Endothelial cell (in vitro differentiated cells): ENCODE measurements at places on chromosomes 2 and 18.
A peak's percentile ranks its signal among the peaks of the same experiment; 100 is the strongest.

GRCh38 chr2:72041638-72042111, 106.0 kb downstream of the CYP26B1 start:
- H3K36me3 ChIP-seq, result no peaks in the 10 kb centered on the region
- H3K27me3 ChIP-seq, result peaks cover 5% of the 10 kb centered on the region
- no peak overlapping the region for H3K4me3 ChIP-seq
- DNase-seq, result no peak
- H3K27ac ChIP-seq, result no peak overlapping the region

- H3K27ac ChIP-seq, result no peak overlapping the region
- no peak for DNase-seq
- H3K36me3 ChIP-seq, result no peaks in the 10 kb centered on the region
- H3K4me3 ChIP-seq, result no peak overlapping the region
Measured at GRCh38 chr2:176493226-176493825, 224.1 kb downstream of the MTX2 start.

DNA sequence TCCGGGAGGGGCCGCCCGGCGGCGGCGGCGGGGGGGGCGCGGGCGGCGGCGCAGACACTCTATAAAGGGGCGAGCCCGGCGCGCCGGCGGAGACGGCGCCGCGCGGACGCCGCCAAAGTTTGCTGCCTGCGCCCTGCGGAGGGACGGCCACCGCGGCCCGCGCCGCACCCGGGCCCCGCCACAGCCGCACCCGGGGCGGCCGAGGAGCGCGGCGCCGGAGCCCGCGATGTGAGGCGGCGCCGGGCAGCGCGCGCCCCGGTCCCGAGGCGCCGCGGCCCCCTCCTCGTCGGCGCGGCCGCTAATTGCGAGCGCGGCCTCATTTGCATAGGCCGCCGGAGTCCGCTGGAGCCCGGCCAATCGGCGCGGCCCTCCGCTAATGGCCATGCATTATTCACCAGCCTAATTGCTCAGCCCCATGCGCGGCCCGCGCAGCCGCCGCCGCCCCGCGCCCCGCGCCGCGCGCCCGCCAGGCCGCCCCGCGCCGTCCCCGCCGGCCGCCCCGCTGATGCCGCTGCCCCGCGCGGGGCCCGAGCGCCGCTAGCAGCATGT, at the start of gene SALL3:
TSS of gene SALL3 (plus strand) at position 89 of the 549 bp plus-strand sequence. CDS start at position 546, 457 bp downstream.
- H3K27me3 ChIP-seq, result peaks cover 39% of the 10 kb centered on the region
- peaks cover 4% of the 10 kb centered on the region for H3K36me3 ChIP-seq

DNA sequence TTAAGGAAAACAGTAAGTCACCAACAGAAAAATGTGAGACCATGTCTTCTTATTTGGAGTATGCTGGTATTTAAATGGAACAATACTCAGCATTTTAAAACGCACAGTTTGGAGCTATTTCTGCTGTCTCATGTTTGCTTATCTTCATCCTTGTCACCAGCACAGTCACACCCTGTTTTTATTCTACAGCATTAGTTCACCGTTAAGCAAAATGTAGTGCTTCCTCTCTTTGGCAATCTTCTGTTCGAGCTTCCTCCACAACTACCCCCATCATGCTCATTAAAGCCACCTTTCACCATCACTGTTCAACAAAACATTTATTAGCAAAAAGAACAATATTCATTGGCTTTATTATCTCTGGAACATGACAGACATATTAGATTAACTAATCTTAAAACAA, 64.0 kb downstream of the SLC40A1 start:
- peaks cover 5% of the 10 kb centered on the region for H3K27me3 ChIP-seq
- DNase-seq, result no peak
- H3K27ac ChIP-seq, result peak overlapping the region; percentile 65
- H3K4me1 ChIP-seq, result peaks cover 17% of the 10 kb centered on the region

DNA sequence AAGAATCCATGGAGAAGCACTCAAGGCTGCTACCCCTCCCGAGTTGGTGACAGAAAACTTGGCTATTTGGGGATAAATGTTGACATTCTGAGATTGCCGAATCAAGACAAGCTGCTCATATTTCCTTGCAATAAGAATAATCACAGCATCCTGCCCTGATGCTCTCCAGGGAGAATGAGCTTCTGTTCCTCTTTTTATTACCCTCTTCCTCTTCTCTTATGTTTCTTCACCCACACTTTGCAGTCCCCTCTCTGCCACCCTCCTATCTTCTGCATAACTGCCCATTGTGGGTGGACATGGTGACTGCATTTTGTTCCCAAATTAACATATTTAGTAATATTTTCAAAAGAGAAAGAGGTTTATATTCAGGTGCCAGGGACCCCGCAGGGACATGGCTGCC, 11.9 kb upstream of the MSGN1 start:
- H3K27me3 ChIP-seq, result peaks cover 2% of the 10 kb centered on the region
- DNase-seq, result no peak
- H3K4me3 ChIP-seq, result no peak overlapping the region
- H3K36me3 ChIP-seq, result no peaks in the 10 kb centered on the region

DNA sequence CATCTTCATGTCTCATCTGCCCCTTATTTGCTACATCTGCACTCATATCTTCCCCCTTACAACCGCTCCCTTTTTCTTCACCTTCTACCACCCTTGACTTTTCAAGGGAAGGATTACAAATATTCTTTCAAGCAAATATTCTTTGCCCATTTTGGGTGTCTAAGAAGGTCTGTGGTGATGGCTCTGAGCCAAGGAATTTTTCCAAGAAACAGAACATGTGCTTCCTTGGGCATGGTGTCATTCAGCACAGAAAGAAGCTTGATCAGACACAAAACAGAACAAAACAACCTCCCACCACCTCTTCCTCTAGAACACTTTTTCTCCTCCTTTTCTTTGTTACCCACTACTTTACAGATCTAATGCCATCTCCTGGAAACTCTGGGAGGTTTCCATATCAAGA, 313.7 kb downstream of the SATB2 start:
- DNase-seq, result no peak
- no peak overlapping the region for H3K4me3 ChIP-seq
- no peaks in the 10 kb centered on the region for H3K36me3 ChIP-seq

GRCh38 chr2:25920336-25920735, 42.0 kb upstream of the ASXL2 start:
- no peak for DNase-seq
- no peak overlapping the region for H3K4me3 ChIP-seq
- H3K4me1 ChIP-seq, result no peaks in the 10 kb centered on the region
- no peaks in the 10 kb centered on the region for H3K36me3 ChIP-seq

GRCh38 chr2:132837769-132838168, 167.8 kb upstream of the LYPD1 start:
- no peaks in the 10 kb centered on the region for H3K4me1 ChIP-seq
- H3K27ac ChIP-seq, result no peak overlapping the region
- DNase-seq, result no peak
- no peaks in the 10 kb centered on the region for H3K27me3 ChIP-seq
- H3K36me3 ChIP-seq, result no peaks in the 10 kb centered on the region
- no peak overlapping the region for H3K4me3 ChIP-seq

GRCh38 chr2:226030788-226031646, 631.5 kb downstream of the NYAP2 start:
- H3K27me3 ChIP-seq, result peaks cover 1% of the 10 kb centered on the region
- DNase-seq, result peak; percentile 70
- H3K4me3 ChIP-seq, result peak overlapping the region; percentile 88
- peaks cover 17% of the 10 kb centered on the region for H3K4me1 ChIP-seq

DNA sequence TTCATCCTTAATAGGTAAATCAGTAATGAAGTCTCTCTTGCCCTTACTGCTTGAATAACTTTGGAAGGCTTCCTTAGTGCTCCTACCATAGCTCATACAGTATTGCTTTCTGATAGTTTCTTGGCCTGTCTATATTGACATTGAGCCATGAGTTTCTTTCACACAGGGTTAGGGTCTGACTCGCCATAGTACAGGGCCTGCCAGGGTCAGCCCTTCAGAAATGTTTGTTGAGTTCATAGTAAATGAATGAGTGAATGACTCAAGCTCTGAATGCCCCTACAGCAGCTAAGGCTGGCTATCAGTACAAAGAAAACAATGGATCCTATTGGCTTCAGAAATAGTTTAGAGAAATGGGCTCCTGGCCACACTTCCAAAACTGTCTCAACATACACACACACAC, 65.0 kb upstream of the LRATD1 start:
- no peak for DNase-seq
- no peaks in the 10 kb centered on the region for H3K36me3 ChIP-seq
- H3K27me3 ChIP-seq, result no peaks in the 10 kb centered on the region
- no peaks in the 10 kb centered on the region for H3K4me1 ChIP-seq
- H3K27ac ChIP-seq, result no peak overlapping the region

GRCh38 chr2:22020091-22020742, 896.4 kb downstream of the TDRD15 start:
- H3K4me3 ChIP-seq, result no peak overlapping the region
- no peaks in the 10 kb centered on the region for H3K27me3 ChIP-seq
- no peak overlapping the region for H3K27ac ChIP-seq

DNA sequence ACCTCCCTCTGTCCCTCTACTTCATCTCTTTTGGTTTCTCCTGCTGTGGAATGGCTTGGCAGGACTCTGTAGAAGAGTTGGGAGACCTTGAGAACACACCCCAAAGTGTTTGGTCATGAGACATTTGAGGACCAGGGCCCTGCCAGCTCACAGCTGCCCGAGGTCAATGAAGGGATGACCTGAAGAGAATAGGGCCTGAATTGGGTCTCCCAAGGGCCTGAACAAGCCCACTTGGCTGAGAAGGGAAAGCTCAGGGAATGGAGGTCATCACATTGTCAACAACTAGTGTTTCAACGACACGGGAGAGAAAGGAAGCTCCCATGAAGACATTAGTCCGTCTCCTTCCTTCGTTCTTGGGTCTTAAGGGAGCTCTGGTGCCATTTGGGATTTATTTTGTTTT, 52.8 kb downstream of the TTC32 start:
- no peak for DNase-seq
- no peaks in the 10 kb centered on the region for H3K36me3 ChIP-seq
- H3K27me3 ChIP-seq, result no peaks in the 10 kb centered on the region

DNA sequence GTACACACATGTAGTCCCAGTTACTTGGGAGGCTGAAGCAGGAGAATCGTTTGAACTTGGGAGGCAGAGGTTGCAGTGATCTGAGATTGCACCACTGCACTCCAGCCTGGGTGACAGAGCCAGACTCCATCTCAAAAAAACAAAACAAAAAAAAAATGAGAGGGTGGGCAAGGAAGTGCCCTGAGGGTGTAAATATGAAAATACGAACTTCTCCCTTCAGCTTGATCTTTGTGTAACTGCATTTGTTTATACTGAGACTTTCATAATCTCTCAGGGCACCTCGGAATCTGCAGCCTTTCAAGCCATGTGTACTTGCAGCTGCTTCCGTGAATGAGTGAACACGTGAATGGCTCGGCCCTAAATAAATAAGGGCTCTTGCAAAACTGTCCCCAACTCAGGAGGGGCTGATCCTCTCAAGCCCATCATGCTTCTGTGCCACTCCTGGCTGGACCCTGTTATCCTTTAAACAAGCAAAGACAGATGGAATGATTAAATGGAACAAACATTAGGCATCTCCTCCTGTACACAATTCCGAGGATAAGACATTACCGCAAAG, 96.8 kb downstream of the BOD1L2 start:
- H3K4me1 ChIP-seq, result peaks cover 3% of the 10 kb centered on the region
- H3K27me3 ChIP-seq, result no peaks in the 10 kb centered on the region
- no peak for DNase-seq
- H3K4me3 ChIP-seq, result no peak overlapping the region

- peak; percentile 52 for DNase-seq
- H3K27me3 ChIP-seq, result no peaks in the 10 kb centered on the region
- peak overlapping the region; percentile 92 for H3K4me3 ChIP-seq
- H3K36me3 ChIP-seq, result no peaks in the 10 kb centered on the region
Measured at GRCh38 chr18:44679914-44680272, 795 bp upstream of the SETBP1 start.

DNA sequence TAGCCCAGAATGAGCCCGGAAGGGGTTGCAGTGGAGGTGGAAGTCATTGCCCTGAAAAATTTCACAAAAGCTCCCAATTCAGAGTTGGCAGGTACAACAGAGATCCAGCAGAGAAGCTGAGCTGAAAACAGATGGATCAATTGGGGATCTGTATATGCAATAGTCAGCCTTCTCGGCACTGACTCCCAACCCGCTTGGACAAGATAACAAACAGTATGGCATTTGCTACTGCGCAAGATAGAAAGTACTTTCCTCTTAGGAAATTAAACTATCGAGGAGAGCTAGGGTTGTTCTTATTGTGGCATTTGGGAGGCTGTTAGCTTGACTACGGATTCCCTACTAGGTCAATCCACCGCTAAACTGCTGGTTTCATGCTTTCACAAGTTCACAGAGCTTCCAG, 11.6 kb upstream of the IER3IP1 start:
- H3K27ac ChIP-seq, result no peak overlapping the region
- peaks cover 22% of the 10 kb centered on the region for H3K4me1 ChIP-seq
- no peak for DNase-seq
- H3K27me3 ChIP-seq, result peaks cover 7% of the 10 kb centered on the region
- H3K36me3 ChIP-seq, result peaks cover 16% of the 10 kb centered on the region

GRCh38 chr2:88561646-88562388, 65.4 kb downstream of the EIF2AK3 start:
- H3K36me3 ChIP-seq, result peaks cover 10% of the 10 kb centered on the region
- no peak overlapping the region for H3K27ac ChIP-seq
- H3K4me3 ChIP-seq, result no peak overlapping the region
- no peak for DNase-seq
- no peaks in the 10 kb centered on the region for H3K27me3 ChIP-seq

DNA sequence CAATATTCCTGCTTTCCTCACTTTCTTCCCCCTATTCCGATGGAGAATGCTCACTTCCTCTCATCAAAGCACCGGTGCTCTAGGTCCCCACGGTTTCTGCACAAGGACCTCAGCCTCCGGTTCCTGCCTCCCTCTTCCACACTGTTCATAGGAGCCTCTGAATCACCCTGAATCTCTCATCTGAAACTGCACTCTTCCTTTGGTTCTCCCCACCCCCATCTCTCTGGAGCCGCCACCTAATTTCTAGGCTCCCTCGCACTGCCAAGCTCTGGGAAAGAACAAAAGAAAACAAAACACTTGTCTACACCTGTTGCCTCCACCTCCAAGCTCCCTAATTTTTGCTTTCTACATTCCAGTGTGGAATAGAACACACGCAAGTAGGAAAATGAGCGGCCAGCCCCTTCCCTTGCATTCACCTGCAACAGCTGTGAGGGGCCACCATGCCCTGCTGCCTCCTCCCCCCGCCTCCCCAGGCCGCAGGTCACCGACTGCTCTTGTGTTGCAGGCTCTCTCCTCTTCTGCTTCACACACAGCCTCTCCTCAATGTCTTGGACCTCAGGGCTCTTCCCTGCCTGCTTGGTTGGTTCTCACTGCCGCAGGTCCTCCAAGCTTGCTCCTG, 9.6 kb downstream of the FBXO15 start:
- H3K27ac ChIP-seq, result no peak overlapping the region
- H3K27me3 ChIP-seq, result peaks cover 7% of the 10 kb centered on the region
- DNase-seq, result no peak
- H3K4me1 ChIP-seq, result peaks cover 13% of the 10 kb centered on the region
- H3K4me3 ChIP-seq, result no peak overlapping the region

GRCh38 chr2:105378921-105379383, 19.9 kb downstream of the FHL2 start:
- peaks cover 5% of the 10 kb centered on the region for H3K36me3 ChIP-seq
- H3K27me3 ChIP-seq, result peaks cover 2% of the 10 kb centered on the region
- no peak overlapping the region for H3K27ac ChIP-seq
- no peak overlapping the region for H3K4me3 ChIP-seq
- peaks cover 9% of the 10 kb centered on the region for H3K4me1 ChIP-seq
